WTC11 (cell line): ENCODE measurements at places on chromosomes 1 and 21. TPM values are rescaled to one million over a fixed set of nuclear protein-coding genes. Genes with fewer than 3 reads are reported as not detected.

Gene KCNT2
- total RNA-seq: 11.6 to 14.2 TPM (median 12.4 TPM) in 3 replicates

Gene C1QTNF12
- 8.5 to 10.3 TPM (median 8.5 TPM) in 3 replicates for total RNA-seq

Gene ACTL8
- total RNA-seq: 0.80 to 1.6 TPM (median 0.87 TPM) in 3 replicates

Gene DIP2A
- 36.7 to 39.4 TPM (median 38.8 TPM) in 3 replicates for total RNA-seq

Gene LRRIQ3
- 0.21 to 1.1 TPM (median 0.46 TPM) in 3 replicates for total RNA-seq

Gene ILDR2
- 0.89 to 1.8 TPM (median 1.6 TPM) in 3 replicates for total RNA-seq

Gene RNU1-4
- total RNA-seq: 1,028 to 1,267 TPM (median 1,197 TPM) in 3 replicates

Gene NID1
- 19.2 to 29.8 TPM (median 28.6 TPM) in 3 replicates for total RNA-seq

Gene OR2AK2
- not detected in 3 replicates for total RNA-seq

Gene NTRK1
- total RNA-seq: 0.23 to 0.42 TPM (median 0.23 TPM) in 3 replicates

GRCh38 chr1:31624731-31625514, 7.4 kb downstream of the HCRTR1 start:
- peaks cover 7% of the 10 kb centered on the region for H3K36me3 ChIP-seq
- 0 out of 2 replicates have a peak, but pooled peaks cover 4% of the 10 kb centered on the region for H3K4me1 ChIP-seq
- H3K27me3 ChIP-seq: no peaks in the 10 kb centered on the region

- no peak overlapping the region for H3K27ac ChIP-seq
- no peak for DNase-seq
- H3K4me3 ChIP-seq: no peak overlapping the region
- peaks cover 7% of the 10 kb centered on the region for H3K36me3 ChIP-seq
These were observed 83.0 kb downstream of the GPR161 start for GRCh38 chr1:168053681-168054080.

- peaks cover 13% of the 10 kb centered on the region for H3K27me3 ChIP-seq
- H3K4me1 ChIP-seq: peaks cover 36% of the 10 kb centered on the region
- peak overlapping the region; percentile 81 for H3K4me3 ChIP-seq
- no peaks in the 10 kb centered on the region for H3K36me3 ChIP-seq
- H3K27ac ChIP-seq: peak overlapping the region; percentile 97
- DNase-seq: peak; percentile 95
These were observed 59.8 kb upstream of the ACOT11 start for GRCh38 chr1:54488065-54488750.

- DNase-seq: peak; percentile 97
- no peaks in the 10 kb centered on the region for H3K27me3 ChIP-seq
- peaks cover 24% of the 10 kb centered on the region for H3K36me3 ChIP-seq
- H3K27ac ChIP-seq: peak within 1 kb of the TSS; percentile 97
- H3K4me1 ChIP-seq: peaks cover 19% of the 10 kb centered on the region
- peak within 1 kb of the TSS; percentile 98 for H3K4me3 ChIP-seq
These were observed at the start of gene CCT8 for GRCh38 chr21:29073222-29074006. Gene CCT8 (minus strand): TSS chr21:29073648. CDS start chr21:29073590, 58 bp downstream.

- H3K4me1 ChIP-seq: peaks cover 21% of the 10 kb centered on the region
- H3K36me3 ChIP-seq: no peaks in the 10 kb centered on the region
- H3K27ac ChIP-seq: no peak overlapping the region
These were observed 112.0 kb downstream of the UBE2U start for GRCh38 chr1:64315402-64315801.

DNA sequence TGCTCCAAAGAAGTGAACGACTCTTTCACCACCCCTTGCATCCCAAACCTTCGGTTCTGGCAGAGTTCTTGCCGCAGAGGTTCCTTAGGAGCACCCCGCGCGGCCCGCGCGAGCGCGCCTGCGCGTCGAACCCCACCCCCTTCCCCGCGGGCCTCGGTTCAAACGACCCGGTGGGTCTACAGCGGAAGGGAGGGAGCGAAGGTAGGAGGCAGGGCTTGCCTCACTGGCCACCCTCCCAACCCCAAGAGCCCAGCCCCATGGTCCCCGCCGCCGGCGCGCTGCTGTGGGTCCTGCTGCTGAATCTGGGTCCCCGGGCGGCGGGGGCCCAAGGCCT, at the start of gene C1orf56:
Gene C1orf56 (plus strand): TSS at position 161 of the 334 bp plus-strand sequence. CDS start 97 bp downstream, at position 258.
- peak within 1 kb of the TSS; percentile 97 for H3K27ac ChIP-seq
- no peaks in the 10 kb centered on the region for H3K27me3 ChIP-seq
- DNase-seq: peak; percentile 70
- peaks cover 17% of the 10 kb centered on the region for H3K4me1 ChIP-seq
- H3K4me3 ChIP-seq: peak within 1 kb of the TSS; percentile 96
- peaks cover 10% of the 10 kb centered on the region for H3K36me3 ChIP-seq

DNA sequence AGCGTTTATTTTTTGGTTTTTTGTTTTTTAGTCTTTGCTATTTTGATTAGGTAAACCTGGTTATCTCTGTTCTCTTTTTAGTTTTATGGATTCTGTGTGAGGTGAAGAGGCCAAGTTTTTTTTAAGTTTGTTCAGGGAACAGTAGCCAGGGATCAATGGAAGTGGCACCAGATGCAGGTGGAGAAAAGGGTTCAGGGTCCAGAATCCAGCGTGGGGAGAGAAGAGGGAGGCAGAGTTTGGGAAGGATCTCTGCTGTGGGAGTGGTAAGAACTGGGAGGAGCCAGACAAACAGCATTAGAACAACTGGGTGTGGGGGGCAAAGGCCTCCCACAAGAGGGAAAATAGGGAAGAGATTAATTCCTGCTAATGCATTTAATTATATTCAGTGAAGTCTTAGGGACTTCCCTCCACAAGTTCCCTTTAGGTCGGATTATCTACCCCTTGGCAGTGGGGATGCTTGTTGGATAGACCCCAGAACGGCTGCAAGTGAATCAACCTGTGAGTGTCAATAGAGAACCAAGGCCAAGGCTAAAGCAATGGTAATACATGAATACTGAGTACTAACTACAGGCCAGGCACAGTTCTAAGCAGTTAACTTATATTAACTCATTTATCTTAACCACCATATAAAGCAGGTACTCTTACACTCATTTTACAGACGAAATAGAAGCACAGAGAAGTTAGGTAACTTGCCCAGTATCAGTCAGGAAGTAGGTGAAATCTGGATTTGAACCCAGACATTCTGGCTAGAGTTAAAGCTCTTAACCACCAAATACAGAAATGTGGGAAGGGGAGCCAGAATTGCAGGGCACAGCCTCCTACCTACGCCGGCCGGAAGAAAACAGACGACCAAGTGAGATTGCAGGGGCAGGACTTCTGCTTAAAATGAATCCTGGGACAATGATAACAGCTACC, 498 bp downstream of the GNAT2 start:
- peak overlapping the region; percentile 97 for H3K4me3 ChIP-seq
- no peaks in the 10 kb centered on the region for H3K36me3 ChIP-seq
- DNase-seq: no peak
- H3K27ac ChIP-seq: peak overlapping the region; percentile 86
- H3K27me3 ChIP-seq: no peaks in the 10 kb centered on the region

DNA sequence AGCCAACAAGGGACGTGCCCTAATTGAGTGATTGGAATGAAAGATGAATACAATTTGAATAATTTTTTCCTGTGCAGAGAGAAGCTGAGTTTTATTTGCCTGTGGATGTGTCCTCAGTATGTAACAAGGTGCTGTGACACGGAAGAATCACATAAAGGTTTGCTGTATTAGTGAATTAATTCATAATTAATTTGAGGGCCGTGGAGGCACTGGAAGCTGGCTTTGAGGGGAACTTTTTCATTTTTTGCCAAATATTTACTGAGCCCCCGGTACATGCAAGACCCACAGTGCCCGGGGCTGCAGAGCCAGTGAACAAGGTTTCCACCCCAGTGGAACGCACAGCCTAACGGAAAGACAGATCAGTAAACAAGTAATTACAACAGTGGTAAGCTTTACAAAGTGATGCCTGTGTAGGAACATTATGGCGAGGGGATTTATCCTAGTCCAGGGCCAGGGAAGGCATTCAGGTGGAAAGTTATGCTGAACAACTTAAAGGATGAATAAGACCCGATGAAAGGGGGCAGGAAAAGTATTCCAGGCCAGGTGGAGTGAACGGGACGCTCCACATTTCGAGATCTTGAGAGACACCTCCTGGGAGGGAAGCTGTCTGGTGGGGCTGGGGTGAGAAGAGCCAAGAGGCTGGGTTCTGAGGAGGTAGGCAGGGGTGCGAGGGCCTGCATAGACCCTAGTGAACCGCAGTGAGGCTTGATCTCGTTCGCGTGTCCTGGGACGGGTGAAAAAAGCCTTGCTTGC, 773 bp upstream of the RCC2 start:
- H3K4me3 ChIP-seq: peak overlapping the region; percentile 77
- peak overlapping the region; percentile 37 for H3K27ac ChIP-seq
- peaks cover 10% of the 10 kb centered on the region for H3K27me3 ChIP-seq

GRCh38 chr21:43365611-43366426, 61.1 kb downstream of the SIK1 start:
- no peak for DNase-seq
- no peaks in the 10 kb centered on the region for H3K36me3 ChIP-seq
- peaks cover 24% of the 10 kb centered on the region for H3K4me1 ChIP-seq
- no peak overlapping the region for H3K4me3 ChIP-seq

DNA sequence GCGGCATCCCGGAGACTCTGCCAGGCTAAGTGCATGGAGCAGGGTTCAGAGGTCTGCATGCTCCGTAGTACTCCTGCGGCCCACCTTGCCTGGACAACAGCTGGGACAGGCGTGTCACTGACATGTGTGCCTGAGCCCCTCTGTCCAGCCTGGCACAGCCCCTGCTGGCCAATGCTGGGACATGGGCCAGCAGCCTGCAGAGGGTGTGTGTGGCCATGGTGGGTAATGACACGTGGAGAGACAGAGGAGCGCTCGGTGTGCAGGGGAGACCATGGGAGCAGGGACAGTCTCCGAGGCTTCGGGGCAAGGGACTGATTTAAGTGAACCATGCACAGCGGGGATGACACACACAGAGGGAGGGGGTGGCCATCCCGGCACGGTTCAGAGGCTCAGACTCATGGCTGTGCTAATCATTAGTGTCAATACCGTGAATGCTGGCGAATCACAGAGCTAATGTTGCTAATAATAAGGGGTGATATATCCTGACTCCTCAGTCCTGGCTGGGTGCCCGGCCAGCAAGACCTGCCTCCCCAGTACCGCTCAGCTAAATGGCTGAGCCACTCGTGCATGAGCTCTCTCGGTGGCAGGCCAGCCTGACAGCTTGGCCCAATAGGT, 41.5 kb downstream of the IGSF21 start:
- no peaks in the 10 kb centered on the region; the same call in 1 of the 2 replicates for H3K36me3 ChIP-seq
- no peaks in the 10 kb centered on the region for H3K27me3 ChIP-seq
- no peak overlapping the region for H3K27ac ChIP-seq
- no peak overlapping the region for H3K4me3 ChIP-seq

DNA sequence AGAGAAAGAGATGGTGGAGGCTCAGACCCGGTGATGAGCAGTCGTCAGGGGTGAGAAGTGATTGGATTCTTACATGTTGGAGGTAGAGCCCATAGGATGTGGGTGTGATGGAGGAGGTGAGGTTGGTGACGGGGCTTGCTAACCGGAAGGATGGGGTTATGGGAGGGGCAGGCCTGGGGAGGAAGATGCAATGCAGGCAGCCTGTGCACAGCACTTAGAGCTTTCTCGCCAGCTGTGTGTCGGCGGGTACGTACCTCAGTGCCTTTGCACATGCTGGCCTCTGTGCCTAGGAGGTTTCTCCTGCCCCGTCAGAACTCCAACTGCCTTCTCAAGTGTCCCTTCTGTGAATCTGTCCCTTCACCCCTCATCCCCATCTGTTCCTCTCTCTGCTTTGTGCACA, 2.9 kb upstream of the BSND start:
- H3K36me3 ChIP-seq: no peaks in the 10 kb centered on the region
- H3K4me1 ChIP-seq: peaks cover 42% of the 10 kb centered on the region
- H3K4me3 ChIP-seq: peak overlapping the region; percentile 63

GRCh38 chr21:44499211-44499560, 40.8 kb downstream of the KRTAP10-1 start:
- H3K27ac ChIP-seq: no peak overlapping the region
- H3K4me1 ChIP-seq: peaks cover 27% of the 10 kb centered on the region
- H3K4me3 ChIP-seq: no peak overlapping the region

DNA sequence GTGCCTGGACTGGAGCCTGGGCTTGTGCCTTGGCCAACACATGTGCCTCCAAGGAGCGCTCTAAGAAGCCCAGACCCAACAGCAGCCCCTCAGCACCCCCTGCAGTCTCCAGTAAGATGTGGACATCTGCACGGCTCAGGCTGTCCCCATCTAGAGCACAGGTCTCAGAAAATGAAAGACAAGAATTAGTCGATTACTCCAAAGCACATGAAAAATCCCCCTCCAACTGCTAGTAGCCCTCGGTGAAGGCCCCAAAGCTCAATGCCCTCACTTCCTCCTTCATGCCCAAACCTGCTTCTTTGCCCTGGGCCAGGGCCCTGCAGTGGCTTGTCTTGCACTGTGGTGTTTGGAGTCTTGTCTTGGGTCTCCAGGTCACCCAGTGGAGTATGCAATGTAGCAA, 21.9 kb upstream of the ERO1B start:
- H3K4me3 ChIP-seq: no peak overlapping the region
- no peak overlapping the region for H3K27ac ChIP-seq
- H3K36me3 ChIP-seq: no peaks in the 10 kb centered on the region
- no peaks in the 10 kb centered on the region for H3K27me3 ChIP-seq
- no peak for DNase-seq

GRCh38 chr1:160578175-160578524, 1.1 kb downstream of the CD84 start:
- H3K4me3 ChIP-seq: no peak overlapping the region
- no peak for DNase-seq
- H3K27ac ChIP-seq: no peak overlapping the region

- H3K36me3 ChIP-seq: 0 out of 2 replicates have a peak, but pooled peaks cover 4% of the 10 kb centered on the region
- H3K27me3 ChIP-seq: no peaks in the 10 kb centered on the region
- H3K4me3 ChIP-seq: no peak overlapping the region
- peak overlapping the region; percentile 83; the same call in 1 of the 2 replicates for H3K27ac ChIP-seq
- no peak for DNase-seq
These were observed 137.4 kb downstream of the PIGK start for GRCh38 chr1:77081834-77082233.
